HCT116 (cell line): ENCODE measurements at places on chromosomes 6 and 20. TPM values are rescaled to one million over a fixed set of nuclear protein-coding genes. Genes with fewer than 3 reads are reported as not detected.

The PRICKLE4 gene
- total RNA-seq, result 2.9 TPM

The DACT2 gene
- not detected for total RNA-seq

The OR2B6 gene
- 0.25 TPM for total RNA-seq

The SLC29A1 gene
- total RNA-seq, result 67.6 TPM

DNA sequence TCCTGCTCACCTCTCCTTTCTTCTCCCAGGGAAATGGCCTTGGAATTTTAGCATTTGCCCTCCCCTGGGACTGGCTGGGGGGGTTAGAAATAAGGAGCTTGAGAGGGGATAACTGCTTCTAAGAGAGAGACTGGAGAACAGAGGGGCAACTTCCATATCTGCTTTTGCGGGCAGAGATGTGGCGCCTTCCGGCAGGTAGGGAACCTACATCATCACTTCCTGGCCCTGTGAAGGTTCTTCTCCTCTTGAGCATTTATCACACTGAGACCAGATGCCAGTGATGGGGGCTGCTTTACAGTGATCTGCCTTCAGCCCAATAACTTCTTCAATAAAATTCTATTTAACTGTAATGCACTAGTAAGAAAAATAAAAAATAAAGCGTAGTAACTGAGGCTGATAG is 48.1 kb downstream of the TBC1D7 start:
- no peaks in the 10 kb centered on the region for H3K27me3 ChIP-seq
- H3K4me1 ChIP-seq, result no peaks in the 10 kb centered on the region
- H3K36me3 ChIP-seq, result no peaks in the 10 kb centered on the region
- no peak overlapping the region for H3K27ac ChIP-seq

DNA sequence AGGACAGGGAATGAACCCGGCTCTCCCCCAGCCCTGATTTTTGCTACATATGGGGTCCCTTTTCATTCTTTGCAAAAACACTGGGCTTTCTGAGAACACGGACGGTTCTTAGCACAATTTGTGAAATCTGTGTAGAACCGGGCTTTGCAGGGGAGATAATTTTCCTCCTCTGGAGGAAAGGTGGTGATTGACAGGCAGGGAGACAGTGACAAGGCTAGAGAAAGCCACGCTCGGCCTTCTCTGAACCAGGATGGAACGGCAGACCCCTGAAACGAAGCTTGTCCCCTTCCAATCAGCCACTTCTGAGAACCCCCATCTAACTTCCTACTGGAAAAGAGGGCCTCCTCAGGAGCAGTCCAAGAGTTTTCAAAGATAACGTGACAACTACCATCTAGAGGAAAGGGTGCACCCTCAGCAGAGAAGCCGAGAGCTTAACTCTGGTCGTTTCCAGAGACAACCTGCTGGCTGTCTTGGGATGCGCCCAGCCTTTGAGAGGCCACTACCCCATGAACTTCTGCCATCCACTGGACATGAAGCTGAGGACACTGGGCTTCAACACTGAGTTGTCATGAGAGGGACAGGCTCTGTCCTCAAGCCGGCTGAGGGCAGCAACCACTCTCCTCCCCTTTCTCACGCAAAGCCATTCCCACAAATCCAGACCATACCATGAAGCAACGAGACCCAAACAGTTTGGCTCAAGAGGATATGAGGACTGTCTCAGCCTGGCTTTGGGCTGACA is 28.8 kb upstream of the ZBP1 start:
- no peaks in the 10 kb centered on the region for H3K36me3 ChIP-seq
- H3K27ac ChIP-seq, result no peak overlapping the region
- no peaks in the 10 kb centered on the region for H3K4me1 ChIP-seq
- no peak for DNase-seq
- H3K4me3 ChIP-seq, result no peak overlapping the region

GRCh38 chr20:63509088-63509564 is 10.2 kb upstream of the EEF1A2 start:
- no peaks in the 10 kb centered on the region for H3K36me3 ChIP-seq
- H3K4me1 ChIP-seq, result no peaks in the 10 kb centered on the region
- no peak for DNase-seq

DNA sequence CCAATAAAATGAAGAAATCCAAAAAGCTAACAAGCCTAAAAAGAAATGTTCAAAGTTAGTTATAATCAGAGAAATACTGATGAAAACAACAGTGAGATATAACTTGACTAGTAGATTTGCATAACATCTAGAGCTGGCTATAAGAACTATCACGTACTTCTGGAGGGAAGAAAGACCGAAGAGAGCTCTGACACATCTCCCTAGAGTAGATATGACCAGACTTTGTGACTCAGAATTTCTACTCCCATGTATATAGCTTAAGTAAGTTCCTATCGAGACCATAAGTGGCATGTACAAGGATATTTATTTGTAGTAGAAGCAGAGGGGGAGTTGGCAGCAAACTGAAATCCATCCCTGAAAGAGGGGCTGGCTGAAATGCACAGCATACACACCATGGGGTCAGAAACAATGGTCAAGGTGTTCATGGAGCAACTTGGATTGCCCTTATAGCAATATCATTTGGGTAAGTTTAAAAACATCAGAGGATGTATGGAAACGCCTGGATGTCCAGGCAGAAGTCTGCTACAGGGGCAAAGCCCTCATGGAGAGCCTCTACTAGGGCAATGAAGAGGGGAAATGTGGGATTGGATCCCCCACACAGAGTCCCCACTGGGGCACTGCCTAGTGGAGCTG is 25.6 kb upstream of the IL17A start:
- no peak overlapping the region for H3K27ac ChIP-seq
- DNase-seq, result no peak
- H3K36me3 ChIP-seq, result no peaks in the 10 kb centered on the region
- H3K4me1 ChIP-seq, result no peaks in the 10 kb centered on the region
- H3K27me3 ChIP-seq, result no peaks in the 10 kb centered on the region

DNA sequence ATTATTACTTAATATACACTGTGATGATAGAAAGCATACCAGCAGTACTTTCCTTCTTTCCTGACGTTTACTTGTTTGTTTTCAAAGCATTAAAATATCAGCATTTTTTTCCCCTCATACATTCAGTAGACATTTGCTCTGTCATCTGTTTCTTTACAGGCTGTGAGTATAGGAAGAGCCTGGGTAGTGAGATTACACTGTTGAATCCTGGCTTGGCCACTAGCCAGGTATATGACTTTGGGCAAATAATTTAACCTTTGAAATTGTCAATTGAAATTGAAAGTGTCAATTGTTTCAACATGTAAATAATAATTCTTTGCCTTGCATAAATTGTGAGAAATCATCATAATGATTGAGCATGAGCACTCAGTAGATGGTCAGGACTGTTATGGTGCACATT is 336.2 kb downstream of the CDKAL1 start:
- no peaks in the 10 kb centered on the region for H3K27me3 ChIP-seq
- H3K27ac ChIP-seq, result no peak overlapping the region
- no peak overlapping the region for H3K4me3 ChIP-seq
- H3K36me3 ChIP-seq, result no peaks in the 10 kb centered on the region
- H3K4me1 ChIP-seq, result peaks cover 14% of the 10 kb centered on the region; the same call in 1 of the 2 replicates

DNA sequence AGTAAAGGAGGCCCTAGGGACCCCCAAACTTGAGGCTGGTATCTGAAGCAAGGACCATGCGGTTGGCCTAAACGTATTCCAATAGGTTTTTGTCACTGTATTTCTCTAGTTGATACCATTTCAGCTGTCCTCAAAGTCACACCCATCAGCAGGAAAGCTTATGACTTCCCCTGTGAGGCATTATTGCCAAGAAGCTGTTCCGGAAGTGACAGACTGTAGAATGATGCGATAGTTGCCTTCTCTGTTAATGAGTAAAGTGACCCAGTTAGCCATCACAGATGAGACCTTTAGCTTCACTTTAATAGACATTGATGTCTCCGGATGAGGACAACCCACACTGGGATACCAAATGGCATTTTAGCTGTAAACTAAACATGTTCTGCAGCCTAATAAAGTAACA is 147.9 kb downstream of the RNGTT start:
- no peaks in the 10 kb centered on the region for H3K36me3 ChIP-seq
- no peaks in the 10 kb centered on the region for H3K4me1 ChIP-seq
- DNase-seq, result no peak
- no peak overlapping the region for H3K4me3 ChIP-seq
- no peak overlapping the region for H3K27ac ChIP-seq

DNA sequence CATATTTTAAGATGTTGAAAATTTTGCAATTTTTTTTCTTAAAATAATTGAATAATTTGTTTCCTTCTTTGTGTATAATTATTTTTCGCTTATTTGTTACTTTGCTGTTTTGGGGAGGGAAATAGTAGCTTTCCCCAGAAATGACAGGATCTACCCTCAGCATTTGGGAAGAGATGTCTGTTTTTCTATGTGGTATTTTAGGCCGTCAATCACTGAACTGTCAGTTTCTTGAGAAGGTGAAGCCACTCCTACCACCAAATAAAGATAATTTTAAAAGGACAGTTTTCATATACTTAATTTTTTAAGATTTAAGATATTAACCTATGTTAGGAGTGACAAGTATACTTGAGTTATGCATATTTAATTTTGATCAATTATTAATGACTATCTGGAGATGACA is 31.5 kb downstream of the TSBP1 start:
- H3K36me3 ChIP-seq, result no peaks in the 10 kb centered on the region
- H3K4me3 ChIP-seq, result no peak overlapping the region
- no peaks in the 10 kb centered on the region for H3K4me1 ChIP-seq
